ENCODE measurements at places on chromosomes 7 and 10. TPM values are rescaled to one million over a fixed set of nuclear protein-coding genes. Genes with fewer than 3 reads are reported as not detected.

BTRC gene
- 22.9 TPM for total RNA-seq

OPN4 gene
- total RNA-seq, result not detected

ASB15 gene
- 10.8 TPM for total RNA-seq

ABCC2 gene
- total RNA-seq, result 0.72 TPM

TRIM24 gene
- total RNA-seq, result 19.0 TPM

HYAL4 gene
- not detected for total RNA-seq

ELFN1 gene
- total RNA-seq, result 4.3 TPM

SUFU gene
- 10.8 TPM for total RNA-seq

PODXL gene
- 43.7 TPM for total RNA-seq

ENTPD1 gene
- 33.5 TPM for total RNA-seq

CHAT gene
- not detected for total RNA-seq

KLF14 gene
- 1.1 TPM for total RNA-seq

MRPL43 gene
- 42.0 TPM for total RNA-seq

DDX56 gene
- total RNA-seq, result 49.4 TPM

ANKRD2 gene
- total RNA-seq, result 29.7 TPM

FOXI2 gene
- total RNA-seq, result not detected

HEPACAM2 gene
- total RNA-seq, result 0.21 TPM

HKDC1 gene
- 0.51 TPM for total RNA-seq

LRGUK gene
- total RNA-seq, result 1.6 TPM

TNPO3 gene
- 48.3 TPM for total RNA-seq

GTF2IRD1 gene
- total RNA-seq, result 32.6 TPM

GJD4 gene
- 0.21 TPM for total RNA-seq

RNF133 gene
- 1.6 TPM for total RNA-seq

PLEKHS1 gene
- total RNA-seq, result 1.4 TPM

TMEM196 gene
- total RNA-seq, result not detected

ACTA2 gene
- total RNA-seq, result 300 TPM

Measured in tongue (tissue), 3 donors.